ENCODE measurements at places on chromosomes 7 and 10. TPM values are rescaled to one million over a fixed set of nuclear protein-coding genes. Genes with fewer than 3 reads are reported as not detected.

RSBN1L gene
- total RNA-seq = 9.6 TPM

NOM1 gene
- total RNA-seq = 17.8 TPM

LLCFC1 gene
- not detected for total RNA-seq

AKR1C8 gene
- total RNA-seq = 0.16 TPM

PDK4 gene
- 10.3 TPM for total RNA-seq

CAMK2B gene
- total RNA-seq = 0.14 TPM

LUC7L2 gene
- 32.7 TPM for total RNA-seq

MYL10 gene
- total RNA-seq = not detected

Measured in A549 treated with GW870086 at 1 μM for 4 hours (cell line).